ENCODE measurements at places on chromosomes 13 and 19.

GRCh38 chr13:113095146-113096051 lies 10.2 kb upstream of the F7 start:
- no peak for DNase-seq

GRCh38 chr19:48401287-48401686 lies 7.8 kb downstream of the GRIN2D start:
- no peak for DNase-seq

DNA sequence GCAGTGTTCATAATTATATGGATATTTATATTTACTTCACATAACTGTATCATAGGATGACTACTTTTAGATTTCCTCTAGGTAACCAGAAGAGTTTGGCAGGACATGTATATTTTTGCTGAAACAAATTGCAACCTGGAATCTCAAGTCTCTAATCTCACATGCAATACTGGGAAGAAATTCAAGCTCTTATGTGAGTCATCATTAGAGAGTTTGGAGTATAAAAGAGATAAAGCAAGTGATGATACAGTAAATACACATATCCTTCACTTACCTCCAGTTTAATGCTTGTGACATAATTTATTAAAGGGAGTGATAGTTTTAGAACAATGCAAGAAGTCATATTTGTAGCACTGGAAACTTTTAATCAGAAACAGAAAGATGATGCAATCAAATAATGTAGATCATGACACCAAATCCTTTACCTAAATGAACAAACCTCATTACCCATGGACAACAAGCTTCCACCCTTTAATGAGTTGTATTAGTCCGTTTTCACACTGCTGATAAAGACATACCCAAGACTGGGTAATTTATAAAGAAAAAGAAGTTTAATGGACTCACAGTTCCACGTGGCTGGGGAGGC lies 15.8 kb upstream of the OR7A17 start:
- DNase-seq, result no peak

DNA sequence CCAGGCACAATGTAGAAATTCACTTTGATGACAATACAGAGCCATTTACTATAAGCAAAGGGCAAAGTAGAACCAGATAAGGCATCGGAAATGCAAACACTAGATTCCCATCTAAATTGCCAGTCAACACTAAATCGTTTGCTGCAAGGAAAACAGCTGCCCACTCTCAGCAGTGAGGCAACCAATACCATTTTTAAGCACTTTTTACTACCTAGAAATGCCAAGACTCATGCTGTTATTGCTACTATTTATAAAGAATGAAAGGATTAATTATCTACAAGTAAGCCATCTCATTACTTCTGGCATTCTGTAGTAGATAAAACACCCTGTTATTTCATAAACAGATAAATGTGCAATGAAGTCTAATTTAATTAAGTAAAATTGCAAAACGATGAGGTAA lies 422.0 kb downstream of the FGF14 start:
- no peak for DNase-seq

DNA sequence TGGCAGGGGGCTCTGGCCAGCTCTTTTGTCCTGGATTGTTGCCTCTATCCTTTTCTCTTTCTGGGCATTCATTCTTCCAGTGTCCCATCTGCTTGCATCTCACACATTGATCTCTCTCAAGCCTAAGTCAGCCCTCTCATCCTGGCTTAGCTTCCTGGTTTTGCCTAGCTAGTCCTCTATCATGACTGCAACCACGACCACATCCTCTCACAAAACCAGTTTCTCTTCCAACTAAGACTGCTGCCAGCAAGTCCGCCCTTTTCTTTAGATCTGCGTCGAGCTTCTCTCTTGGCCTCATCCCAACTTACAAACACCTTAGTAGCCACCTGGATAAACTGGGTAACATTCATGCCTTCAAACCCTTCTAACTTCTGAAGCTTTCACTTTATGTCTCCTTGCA lies 212.2 kb upstream of the HTR2A start:
- no peak for DNase-seq

GRCh38 chr19:44770550-44771257 lies 7.0 kb upstream of the CBLC start:
- peak; percentile 99 for DNase-seq

- no peak for DNase-seq
These were observed 9.2 kb upstream of the GMIP start for GRCh38 chr19:19652482-19653295.

DNA sequence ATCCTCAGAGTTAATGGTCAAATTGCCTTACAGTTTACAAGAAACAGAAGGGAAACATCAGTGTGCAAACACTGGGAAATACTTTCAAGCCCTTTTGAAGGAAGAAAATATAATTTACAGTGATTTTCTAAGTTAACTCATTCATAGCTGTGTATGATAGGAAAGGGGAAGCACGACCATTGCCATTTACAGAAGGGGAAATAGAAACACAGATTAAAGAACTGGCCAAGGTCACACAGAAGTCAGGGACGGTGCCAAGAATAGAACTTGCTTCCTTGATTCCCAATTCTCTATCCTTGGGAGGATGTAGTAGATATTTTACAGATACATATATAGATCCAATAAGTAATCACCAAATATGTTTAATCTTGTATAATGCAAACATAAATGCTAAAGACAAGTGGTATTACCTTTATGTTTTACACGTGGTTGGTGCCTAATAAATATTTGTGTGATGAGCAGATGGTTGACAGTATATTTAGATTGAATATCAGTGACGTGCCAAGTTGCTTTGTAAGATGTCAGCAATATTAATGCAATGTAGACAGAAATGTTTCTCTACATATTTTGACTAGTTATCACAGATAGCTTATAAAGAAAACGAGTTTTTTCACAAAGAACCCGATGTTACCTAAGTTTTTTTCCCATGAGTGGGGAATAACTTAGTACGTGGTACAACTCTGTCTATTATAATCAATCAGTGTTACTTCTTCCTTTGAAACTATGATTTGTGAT lies 73.1 kb downstream of the FLT1 start:
- no peak for DNase-seq

DNA sequence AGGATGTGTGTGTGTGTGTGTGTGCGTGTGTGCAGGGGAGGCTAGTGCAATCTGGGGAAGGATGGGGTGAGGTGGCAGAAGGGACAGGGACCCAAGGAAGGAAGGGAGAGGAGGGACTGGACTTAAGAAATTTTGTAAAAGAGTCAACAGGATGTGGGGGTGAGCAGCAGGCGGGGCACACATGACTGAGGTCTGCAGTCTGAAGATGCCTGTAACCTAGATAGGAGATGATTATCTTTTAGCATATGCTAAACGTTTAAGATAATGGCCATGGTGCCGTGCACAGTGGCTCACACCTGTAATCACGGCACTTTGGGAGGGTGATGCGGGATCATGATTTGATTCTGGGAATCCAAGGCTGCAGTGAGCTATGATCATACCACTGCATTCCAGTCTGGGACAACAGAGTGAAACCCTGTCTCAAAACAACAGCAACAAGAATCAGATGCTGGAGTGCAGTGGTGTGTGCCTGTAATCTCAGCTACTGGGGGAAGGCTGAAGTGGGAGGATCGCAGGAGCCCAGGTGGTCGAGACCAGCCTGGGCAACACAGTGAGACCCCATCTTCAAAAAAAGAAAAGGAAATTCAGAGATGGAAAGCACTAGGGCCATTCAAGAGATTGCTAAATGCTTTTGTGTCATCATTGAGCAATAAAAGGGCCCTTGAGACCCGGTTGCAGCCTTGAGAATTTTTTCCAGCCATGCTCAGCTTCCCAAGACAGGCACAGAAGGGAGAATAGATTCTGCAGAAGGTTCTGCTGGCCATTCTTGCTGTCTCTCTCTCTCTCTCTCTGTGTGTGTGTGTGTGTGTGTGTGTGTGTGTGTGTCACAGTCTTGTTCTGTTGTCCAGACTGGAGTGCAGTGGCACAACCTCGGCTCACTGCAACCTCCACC lies 3.8 kb upstream of the ZNF414 start:
- DNase-seq, result peak; percentile 77

DNA sequence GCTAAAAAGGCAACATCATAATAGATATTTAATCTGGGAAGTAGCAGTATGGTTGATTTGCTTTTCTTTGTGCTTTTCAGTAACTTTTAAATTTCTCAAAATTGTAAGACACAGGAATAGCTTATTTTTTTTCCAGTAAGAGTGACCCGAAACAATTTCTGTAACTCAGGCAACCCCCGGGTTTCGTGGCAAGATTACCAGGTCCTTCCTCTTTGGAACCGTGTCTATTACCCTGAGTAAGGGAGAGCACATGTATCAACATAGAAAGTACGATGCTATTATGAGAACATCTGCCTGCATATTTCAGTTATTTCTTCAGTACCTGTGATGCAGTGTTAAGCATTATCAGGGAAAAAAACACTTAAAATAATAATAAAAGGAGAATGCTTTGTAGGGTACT lies 64.1 kb downstream of the DOCK9 start:
- DNase-seq, result no peak

DNA sequence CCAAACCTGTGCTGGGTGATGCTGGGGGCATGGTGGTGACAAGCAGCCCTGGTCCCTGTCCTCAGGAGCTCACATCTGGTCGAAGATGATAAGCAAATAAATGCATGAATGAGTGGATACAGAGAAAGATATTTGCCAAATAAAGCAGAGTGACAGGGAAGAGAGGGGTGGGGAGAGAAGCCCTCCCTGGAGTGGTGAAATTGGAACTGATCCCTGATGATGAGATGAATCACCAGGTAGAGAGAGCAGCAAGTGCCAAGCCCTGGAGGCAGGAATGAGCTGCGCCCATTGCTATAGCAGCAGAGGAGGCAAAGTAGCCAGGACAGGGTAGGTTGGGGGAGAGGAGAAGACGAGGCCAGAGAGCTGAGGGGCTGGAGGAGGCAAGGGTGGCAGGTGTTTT lies 13.7 kb downstream of the FXYD5 start:
- no peak for DNase-seq

GRCh38 chr19:5024282-5024681 lies 55.4 kb downstream of the KDM4B start:
- no peak for DNase-seq

DNA sequence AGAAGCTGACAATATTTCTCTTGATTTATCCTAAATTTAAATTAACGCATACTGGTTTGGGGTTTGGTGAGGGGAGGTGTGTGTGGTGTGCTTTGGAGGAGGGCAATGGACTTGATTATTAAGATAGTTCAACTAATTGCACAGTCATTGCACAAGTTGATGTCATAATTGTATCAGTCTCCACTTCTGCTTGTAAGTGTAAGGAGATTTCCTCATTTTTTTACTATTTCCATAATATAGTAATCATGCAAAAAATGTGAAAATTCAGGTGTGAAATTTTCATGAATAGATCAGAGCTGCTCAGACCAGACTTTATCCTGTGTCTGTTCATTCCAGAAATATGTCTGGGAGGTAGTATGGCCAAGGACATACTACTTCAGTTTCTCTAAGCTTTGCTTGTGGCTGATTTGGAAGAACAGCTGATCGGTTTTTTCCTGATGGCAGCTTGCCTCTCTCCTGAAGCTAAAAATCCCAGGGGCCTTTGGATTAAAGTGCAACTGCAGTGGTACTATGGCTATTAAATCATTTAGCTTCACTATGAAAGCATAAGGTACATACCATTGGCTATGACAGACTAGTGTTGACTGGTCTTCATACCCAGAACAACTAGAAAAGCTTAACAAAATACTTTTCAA lies 201.8 kb upstream of the MIR17HG start:
- no peak for DNase-seq

GRCh38 chr13:49584771-49585182 lies 581 bp downstream of the RCBTB1 start:
- peak; percentile 15 for DNase-seq

DNA sequence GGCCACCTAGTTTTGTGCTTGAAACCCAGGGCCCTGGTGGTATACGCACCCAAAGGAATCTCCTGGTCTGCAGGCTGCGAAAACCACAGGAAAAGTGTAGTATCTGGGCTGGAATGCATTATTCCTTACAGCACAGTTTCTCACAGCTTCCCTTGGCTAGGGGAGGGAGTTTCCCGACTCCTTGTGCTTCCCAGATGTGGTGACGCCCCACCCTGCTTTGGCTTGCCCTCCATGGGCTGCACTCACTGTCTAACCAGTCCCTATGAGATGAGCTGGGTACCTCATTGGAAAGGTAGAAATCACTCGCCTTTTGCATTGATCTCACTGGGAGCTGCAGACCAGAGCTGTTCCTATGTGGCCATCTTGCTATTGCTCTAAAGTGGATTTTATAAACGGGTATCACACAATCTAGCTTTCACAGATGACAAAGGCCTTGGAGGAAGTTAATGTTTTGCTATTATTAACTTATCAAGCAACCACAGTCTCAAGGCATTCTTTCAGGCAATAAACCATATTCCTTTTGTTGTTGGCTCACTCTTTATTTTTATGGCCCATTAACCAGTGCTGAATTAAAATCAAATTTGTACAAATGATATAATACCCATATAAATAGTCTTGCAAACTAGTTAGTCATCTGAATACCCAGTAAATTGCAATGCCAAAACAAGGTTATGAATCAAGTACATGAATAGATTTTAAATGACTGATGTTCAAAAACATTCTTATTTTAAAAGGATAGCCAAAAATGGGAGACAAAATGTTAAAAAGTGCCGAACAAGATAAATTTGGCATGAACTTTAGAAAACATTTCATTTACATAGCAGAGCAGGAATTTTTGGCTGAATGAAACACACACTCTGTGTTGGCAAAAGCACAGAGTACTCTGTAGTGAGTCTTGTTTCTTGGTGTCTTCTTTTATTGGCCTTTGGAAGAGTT lies 475.4 kb upstream of the ARGLU1 start:
- no peak for DNase-seq

DNA sequence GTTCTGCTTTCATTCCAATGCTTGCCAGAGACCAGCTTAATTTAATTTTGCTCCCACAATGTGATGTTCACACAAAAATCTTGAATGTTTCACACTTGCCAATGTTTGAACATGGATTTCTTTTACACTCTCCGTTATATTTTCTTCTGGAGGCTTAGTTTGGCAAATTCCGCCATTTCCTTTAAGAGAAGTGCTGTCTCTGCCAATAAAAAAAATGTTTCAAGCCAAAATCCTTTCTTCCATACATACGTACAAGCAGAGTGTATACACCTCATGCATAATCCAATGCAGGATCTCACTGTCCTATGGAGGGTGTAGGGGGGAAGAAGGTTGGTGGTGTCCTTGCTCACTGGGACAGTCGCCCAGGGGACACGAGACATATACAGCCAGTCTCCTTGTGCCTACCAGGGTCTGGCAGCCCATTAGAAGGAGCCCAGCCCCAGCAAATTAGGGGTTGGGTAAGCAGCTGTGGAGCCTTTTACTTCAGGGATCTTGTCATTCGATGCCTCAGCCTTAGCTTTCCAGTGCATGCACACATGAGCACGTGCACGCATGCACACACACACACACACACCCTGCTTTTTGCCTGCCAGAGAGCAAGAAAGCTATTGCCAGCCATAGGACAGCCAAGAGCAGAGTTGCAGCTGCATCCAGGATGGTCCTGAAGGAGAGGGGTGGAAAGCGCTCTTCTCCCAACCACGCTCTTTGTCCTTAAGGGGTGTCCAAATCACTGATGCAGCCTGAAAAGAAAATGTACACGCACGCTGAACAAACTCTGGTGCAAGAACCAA lies 208.3 kb downstream of the FOXO1 start:
- DNase-seq, result no peak

Measured in CD4-positive, alpha-beta T cell treated with Interleukin-17A for 4 hours (primary cell).